ENCODE measurements at places on chromosomes 3 and 15.
A peak's percentile ranks its signal among the peaks of the same experiment; 100 is the strongest.

DNA sequence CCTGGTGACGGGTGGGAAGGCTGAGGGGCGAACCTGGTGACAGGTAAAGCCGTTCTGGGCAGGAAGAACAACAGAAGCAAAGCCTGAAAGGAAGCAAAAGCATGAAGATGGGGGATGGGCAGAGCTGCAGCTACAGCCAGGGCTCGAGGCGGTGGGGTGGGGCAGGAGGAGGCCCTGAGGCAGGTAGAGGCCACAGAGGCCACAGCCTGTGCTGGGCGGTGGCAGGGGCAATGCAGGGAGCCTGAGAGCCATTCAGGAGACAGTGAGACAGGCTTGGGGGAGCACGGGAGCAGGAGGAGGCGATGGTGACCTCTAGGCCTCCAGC, 8.2 kb downstream of the PCSK6 start:
- no peak for DNase-seq

DNA sequence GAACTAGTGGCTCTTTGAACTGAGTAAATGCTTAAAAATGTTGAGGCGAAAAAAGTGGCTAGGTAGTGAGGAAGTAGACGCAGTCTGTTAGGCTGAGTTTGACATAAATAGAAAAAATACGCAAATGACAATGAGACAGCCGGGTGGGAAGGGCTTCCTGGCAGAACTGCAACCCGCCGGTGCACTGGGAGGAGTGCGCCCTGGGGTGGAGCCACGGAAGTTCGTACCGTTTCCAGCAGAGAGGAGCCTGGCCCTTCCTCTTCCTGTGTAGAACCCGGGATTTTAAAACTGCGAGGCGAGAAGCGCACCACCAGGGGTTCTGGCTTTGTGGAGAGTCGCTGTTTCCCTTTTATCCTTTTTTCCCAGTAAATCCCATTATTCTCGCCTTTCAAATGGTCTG, 602.6 kb downstream of the PYDC2 start:
- DNase-seq, result no peak

- no peak for DNase-seq
Measured at GRCh38 chr15:43934480-43934879, 107.7 kb downstream of the WDR76 start.

DNA sequence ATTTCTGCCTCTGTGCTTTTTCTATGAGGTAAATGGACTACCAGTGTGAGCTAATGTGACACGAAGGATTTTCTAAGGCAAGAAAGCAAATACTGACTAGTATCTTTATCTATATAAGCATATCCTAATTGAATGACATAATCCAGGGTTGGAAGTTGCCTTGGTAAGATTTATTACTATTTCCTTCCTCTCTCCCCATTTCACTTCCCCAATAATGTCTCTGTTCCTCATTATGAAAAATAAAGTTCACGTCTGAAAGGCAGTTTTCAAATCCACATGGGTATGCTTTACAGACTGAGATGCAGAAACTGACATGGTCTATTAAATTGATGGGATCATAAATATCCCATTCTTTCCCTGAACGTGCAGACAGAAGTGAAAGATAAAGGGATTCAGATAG, 86.0 kb downstream of the DTWD1 start:
- DNase-seq, result peak; percentile 4

GRCh38 chr15:64749999-64750657, 25.3 kb downstream of the RBPMS2 start:
- no peak for DNase-seq

GRCh38 chr3:88112289-88112688, 37.5 kb upstream of the C3orf38 start:
- DNase-seq, result no peak

DNA sequence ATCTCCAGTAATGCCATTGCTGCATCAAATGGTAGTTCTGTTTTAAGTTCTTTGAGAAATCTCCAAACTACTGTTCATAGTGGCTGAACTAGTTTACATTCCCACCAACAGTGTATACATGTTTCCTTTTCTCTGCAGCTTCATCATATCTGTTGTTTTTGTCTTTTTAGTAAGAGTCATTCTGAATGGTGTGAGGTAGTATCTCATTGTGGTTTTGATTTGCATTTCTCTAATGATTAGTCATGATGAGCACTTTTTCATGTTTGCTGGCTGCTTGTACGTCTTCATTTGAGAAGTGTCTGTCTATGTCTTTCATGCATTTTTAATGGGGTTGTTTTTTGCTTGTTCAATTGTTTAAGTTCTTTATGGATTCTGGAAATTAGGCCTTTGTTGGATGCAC, 10.2 kb upstream of the GCSAM start:
- DNase-seq, result no peak

DNA sequence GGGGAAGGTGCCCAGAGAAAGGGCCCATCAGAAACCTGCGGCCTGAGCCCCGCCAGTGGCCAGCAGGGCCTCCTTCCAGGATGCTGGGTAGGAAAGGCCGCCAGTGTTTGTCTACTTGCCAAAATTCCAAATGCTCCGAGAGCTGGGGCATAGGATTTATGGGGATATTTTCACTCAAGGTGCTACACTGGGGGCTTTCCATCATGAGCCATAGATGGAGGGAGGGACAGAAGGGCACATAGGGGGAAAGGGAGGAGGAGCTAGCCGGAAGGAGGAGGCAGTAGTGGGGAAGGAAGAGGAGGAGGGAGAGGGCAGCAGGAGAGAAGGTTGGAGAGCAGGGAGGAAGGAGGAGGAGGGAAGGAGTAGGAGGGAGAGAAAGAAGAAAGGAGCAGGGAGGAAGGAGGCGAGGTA, 494.7 kb upstream of the PROK2 start:
- DNase-seq, result no peak

DNA sequence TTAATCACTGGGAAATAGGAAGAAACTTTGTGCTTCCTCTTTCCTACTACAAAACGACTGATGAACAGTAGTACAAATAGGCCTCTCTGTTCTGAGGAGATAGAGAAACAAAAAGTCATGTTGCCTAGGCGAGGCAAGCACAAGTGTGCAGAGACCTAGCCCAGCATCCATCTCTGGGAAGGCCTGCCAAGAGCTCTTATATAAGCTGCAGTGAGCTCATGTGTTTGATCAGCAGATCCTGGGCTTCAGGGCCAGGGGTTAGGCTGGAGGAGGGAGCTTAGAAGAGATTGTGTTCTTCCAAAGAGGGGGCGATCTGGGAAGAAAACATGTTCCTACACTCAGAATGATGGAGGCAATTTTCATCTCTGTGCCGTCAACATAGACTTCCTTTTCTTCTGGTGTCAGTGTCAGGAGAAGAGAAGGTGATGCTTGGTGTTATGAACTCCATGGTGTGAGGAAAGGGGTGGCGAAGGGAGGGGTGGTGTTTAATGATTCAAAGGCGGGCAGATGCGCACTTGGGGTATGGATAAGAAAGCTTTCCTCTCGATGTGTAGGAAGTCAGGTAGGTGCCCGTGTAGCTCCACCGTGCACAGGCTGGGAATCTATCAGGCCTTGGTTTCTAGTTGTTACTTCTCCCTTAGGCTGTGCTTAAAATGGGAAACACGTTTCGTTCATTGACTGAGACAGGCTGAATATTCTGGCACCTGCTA, 29.5 kb upstream of the ETV5 start:
- DNase-seq, result no peak

- no peak for DNase-seq
Measured at GRCh38 chr15:91408476-91409076, 308.5 kb downstream of the SV2B start.

DNA sequence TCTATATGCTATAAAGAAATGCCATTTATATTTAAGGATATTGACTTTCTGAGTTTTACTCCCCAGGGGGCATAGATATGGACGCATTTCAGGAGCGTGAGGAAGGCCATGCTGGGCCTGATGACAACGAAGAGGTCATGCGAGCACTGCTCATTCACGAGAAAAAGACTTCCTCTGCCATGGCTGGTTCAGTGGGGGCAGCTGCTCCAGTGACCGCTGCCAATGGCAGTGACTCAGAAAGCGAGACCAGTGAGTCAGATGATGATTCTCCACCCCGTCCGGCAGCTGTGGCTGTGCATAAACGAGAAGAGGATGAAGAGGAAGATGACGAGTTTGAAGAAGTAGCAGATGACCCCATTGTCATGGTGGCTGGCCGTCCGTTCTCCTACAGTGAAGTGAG, 38.4 kb downstream of the GTF2E1 start:
- DNase-seq, result no peak

DNA sequence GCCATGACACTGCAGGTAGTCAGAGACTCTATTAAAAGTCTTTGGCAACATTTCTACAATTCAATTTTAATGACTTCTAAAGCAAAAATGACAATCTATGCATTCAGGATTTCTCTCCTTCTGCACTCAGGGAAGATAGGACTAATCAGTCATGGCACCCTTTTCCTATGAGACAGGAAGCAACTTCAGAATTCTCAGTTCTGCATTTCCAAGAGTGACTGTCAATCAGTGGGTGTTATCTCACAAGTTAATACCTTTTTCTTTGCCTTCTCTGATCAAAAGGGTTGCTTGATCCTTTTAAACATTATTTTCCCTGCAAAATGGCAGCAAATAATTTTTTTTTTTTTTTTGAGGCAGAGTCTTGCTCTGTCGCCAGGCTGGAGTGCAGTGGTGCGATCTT, 7.8 kb upstream of the ICE2 start:
- DNase-seq, result no peak

- no peak for DNase-seq
Measured at GRCh38 chr15:101827257-101827656, 15.3 kb downstream of the OR4F15 start.

GRCh38 chr3:178382449-178383061, 153.7 kb upstream of the KCNMB2 start:
- DNase-seq, result no peak

GRCh38 chr3:28924744-28925360, 356.0 kb upstream of the RBMS3 start:
- DNase-seq, result no peak

- DNase-seq, result no peak
Measured at GRCh38 chr3:125213946-125214542, 1.5 kb upstream of the SLC12A8 start.

- DNase-seq, result no peak
Measured at GRCh38 chr3:112085735-112086075, 484 bp upstream of the C3orf52 start.

- DNase-seq, result no peak
Measured at GRCh38 chr3:98180319-98180890, 13.9 kb downstream of the OR5H15 start.

Data from NAMALWA (cell line).